ENCODE measurements at places on chromosomes 11 and 22.

DNA sequence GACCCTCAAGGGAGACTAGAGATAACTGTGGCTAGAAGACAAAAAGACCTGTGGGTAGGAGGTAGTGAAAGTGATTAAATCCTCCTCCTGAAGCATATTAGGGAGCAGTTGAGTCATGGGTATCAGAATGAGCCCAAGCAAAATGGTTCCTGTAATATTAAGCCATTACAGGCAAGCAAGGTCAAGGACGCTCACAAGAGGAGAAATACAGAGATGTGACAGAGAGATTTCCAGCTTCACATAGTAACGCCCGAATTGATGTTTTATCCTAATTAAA is 77.7 kb downstream of the FAM76B start:
- no peak for DNase-seq

DNA sequence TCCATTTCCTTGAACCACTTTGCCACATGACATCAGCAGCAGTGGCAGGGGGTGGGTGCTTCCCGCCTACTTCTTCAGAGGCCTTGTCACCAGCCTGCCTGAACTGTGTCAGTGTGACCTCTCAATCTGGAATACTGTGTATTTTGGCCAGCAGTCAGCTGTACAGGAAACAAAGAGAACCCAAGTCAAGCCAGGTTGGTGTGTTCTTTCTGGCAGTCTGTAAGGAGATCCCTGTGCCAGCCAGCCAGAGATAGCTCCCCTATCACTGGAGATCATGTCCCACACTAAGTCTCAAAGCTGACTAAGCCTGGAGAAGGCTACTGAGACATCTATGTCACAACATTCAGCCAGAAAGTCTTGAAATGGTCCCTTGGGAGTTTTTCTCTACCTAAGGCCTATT is 142.1 kb downstream of the TRPC6 start:
- no peak for DNase-seq

- DNase-seq, result no peak
Measured at GRCh38 chr22:37741312-37741795, 44.5 kb downstream of the TRIOBP start.

- DNase-seq, result no peak
Measured at GRCh38 chr11:32462011-32462690, 26.8 kb upstream of the WT1 start.

DNA sequence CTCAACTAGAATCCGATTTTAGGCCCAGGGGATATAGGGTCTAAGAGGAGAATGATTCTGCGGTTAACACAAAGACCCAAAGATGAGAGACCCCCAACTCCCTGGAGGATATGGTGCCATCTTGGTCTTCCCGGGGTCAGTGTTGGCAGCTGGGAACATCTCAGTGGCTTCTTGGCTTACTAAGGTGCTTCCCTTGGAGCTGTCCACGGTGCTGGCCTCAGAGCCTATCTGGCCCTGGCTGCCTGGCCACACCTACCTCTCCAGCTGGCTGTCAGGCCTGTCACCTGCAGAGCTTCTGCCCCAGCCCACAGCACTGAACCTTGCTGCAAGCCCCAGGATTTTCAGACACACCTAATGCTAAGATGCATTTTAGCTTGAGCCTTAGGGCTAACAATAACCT is 70.7 kb upstream of the THY1 start:
- no peak for DNase-seq

DNA sequence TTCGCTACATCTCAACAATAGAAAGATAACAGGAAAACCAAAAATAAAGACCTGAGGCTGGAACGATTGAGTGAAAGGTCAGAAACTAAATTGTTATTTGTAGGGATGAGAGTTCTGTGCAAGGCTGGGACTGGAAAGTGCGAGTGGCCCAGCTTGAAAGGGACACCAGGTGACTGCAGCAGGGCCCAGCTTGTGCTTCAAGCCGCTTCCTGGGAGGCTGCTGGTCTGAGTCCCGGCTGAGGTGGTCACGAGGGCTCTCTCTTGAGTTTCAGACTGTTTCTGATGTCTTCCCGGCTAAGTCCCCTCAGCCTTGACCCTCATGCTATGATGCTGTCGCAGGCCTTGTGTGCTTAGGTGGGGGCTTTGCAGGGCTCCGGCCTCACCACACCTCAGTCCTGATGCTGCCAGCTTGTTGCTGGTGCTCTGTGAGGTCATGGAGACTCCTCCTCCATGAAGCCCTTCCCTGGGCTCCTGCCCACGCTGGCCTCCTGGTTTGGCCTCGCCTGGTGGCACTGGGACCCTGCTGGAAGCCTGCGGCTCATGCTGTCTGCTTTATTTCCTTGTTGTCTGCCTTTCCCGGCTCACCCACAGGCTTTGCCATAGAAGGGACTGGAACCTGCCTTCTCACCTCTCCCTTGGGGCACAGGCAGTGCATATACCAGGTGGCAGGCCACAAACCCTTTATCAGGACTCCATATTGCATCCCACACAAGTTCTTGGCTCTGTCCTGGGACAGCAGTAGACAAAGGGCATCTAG is 4.0 kb downstream of the BANF1 start:
- DNase-seq, result no peak

- DNase-seq, result no peak
Measured at GRCh38 chr11:3058753-3059664, 1.8 kb upstream of the CARS1 start.

DNA sequence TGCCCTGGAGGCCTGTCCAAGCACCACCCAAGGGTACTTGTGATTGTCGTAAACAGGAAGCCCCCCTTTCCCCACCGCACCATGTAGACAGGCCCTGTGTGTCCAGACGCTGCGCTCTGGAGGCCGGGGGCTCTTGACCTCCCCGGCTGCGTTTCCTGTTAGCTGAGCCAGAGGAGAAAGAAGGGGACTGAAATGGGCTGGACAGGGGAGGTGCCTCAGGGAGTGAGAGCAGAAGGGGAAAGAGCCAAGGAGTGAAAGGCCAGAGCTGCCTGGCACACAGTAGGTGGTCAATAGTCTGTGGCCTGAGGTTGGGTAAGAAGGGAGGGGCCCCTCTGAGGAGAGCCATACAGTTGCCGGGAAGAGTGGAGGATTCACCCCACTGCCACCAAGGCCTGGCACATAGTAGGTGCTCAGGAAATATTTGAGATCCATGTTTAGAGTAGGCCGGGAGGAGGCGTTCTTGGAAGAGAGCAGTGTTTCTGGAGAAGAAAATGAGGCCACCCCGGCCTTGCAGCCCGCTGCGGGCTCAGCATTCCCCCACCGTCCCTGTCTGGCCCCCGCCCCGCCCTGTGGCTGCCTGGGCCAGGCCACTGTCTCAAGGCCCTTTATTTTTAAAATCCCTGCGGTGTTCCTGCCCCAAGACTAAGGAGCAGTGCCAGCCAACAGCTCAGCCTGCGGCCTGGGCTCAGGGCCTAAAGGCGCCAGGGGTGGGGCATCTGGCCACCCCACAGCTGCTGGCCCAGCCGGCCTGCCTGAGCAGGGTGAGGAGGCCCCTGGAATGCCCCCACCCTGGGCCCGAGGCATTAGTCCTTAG is 13.6 kb upstream of the CDC42EP1 start:
- DNase-seq, result no peak

DNA sequence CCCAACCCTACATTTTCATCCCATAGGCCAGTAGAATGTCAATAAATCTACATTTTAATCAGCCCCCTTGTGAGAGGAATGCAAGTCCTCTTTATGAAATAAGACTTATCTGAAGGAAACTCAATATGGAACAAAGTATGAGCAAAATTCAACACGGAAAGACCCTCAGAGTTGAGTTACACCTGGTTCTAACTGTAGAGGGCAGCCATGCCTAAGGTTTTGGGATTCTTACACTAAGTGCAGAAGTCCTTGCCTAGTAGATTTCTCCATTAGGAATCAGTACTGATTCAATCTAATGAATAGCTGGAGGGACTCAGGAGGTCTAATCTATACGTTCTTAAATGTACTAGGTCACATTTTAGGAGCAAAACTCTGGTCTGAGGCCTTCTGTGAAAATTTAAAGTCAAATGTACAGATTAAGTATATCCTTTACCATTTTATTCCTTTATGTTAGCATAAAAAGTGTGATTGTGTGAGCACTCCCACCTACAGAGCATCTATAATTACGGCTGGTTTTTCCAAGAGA is 904.5 kb downstream of the DLG2 start:
- DNase-seq, result no peak

- DNase-seq, result no peak
Measured at GRCh38 chr11:109641549-109641948, 219.6 kb downstream of the C11orf87 start.

DNA sequence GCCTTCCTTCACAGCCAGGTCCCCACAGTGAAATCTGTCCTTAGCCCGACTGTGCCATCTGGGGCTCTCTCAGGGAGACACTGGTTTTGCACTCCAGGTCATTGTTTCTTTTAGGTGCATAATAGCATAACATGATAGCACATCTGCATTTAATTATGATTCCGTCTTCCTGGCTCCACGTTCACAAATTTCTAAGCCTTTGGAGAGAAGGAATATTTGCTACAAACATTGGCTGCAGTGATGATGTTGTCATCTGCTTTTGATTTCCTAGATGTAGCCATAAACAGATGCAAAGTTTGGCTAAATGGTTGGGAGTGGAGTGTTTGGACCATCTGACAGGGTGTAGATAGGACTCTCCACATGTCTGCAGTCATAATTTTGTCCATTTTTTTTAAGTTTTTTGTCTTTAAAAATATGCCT is 12.0 kb upstream of the CAT start:
- DNase-seq, result no peak

GRCh38 chr11:48170241-48171233 is 46.1 kb upstream of the OR4B1 start:
- no peak for DNase-seq

DNA sequence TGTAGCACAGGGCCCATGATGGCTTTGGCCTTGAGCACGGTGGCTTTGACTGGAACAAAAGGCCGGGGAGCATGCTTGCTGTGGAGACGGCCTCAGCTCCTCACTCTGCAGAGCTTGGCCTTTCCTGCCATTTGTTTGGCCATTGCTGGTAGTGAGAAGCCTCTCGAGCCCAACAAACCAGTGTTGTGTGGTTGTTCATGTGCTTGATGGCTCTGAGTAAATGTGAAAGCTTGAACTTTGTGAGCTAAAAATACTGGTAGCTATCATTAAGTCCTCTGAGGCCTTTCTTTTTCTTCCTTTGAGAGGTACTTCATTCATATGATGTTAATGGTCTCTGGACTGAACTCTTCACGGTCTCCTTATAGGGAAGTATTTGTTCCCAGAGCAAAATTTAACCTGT is 39.6 kb downstream of the NAT10 start:
- DNase-seq, result no peak

DNA sequence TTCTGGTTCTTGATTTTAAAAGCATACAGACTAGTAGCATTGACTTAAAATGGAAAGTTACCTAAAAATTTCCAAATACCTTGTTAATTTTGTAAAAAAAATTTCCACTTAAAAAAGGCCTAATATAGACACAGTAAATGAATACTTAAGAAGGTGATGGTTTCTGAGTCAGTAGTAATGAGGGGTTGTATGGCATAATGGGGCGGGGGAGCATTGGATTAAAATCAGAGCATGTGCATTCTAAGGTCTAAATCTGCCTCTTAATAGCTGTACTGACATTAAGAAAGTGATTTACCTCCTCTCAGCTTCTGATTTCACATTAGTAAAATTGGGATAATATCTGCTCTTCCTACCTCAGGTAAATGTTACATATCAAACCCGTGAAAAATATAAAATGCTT is 446.5 kb downstream of the AASDHPPT start:
- DNase-seq, result no peak

- no peak for DNase-seq
Measured at GRCh38 chr22:22060200-22061084, 77.9 kb upstream of the TOP3B start.

DNA sequence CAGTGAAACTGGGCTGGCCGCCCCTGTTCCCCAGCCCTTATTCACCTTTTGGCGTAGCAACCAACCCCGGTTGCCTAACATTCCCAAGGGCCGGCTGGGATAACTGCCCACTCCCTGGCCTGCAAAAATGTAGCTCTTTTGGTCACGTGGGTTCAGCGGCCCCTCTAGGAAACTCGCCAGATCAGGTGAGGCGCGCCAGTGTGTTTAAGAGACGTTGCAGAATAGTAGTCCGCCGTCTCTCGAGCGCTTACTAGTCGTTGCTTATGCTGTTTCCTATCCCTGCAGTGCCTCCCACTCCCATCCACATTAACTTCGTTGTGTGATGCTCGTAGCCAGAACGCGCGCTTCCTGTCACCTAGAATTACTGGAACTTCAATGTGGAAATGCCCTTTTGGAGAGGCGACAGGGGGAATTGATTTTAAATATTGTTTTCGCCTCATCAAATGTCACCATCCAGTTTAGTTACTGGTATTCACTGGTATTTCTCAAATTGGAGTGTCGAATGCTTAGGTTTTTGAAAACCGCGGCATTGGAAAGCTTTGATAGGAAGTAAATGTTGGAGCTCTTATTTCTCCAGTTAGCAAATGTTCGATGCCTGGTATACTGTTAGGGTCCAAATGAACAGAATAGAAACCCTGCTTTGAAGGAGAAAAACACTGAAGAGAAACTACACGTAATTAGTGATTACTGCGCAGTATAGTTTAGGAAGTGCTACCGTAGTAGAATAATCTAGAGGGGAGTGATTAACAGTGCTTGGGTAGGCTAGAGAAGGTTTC is 823 bp downstream of the CEP57 start:
- no peak for DNase-seq

All from activated naive CD4-positive, alpha-beta T cell (primary cell).